ENCODE measurements at places on chromosomes 12 and 14.

GRCh38 chr12:65287426-65287825 is 8.9 kb downstream of the MSRB3 start:
- no peaks in the 10 kb centered on the region for H3K27me3 ChIP-seq
- H3K4me3 ChIP-seq = no peak overlapping the region
- H3K27ac ChIP-seq = no peak overlapping the region

GRCh38 chr14:71752111-71752738 is 180.0 kb upstream of the RGS6 start:
- H3K36me3 ChIP-seq = no peaks in the 10 kb centered on the region
- no peak overlapping the region for H3K4me3 ChIP-seq
- DNase-seq = no peak
- H3K4me1 ChIP-seq = peaks cover 3% of the 10 kb centered on the region
- H3K27ac ChIP-seq = no peak overlapping the region
- no peaks in the 10 kb centered on the region for H3K27me3 ChIP-seq

DNA sequence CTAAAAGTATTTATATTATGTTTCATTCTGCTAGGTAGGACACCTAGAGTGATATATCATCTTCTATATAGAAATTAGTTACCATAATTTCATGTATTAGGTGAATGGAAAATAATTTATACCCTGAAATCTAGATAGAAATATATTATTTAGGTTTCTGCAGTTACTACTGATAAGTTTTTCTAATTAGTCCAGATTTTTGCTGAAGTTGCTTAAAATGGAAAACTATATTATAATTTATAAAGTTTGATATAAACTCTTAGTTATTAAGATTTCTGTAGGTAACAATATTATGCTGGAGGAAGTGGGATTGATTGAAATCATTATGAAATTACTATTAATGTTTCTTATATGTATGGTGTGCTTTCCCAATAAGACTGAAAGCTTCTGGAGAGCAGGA is 56.0 kb downstream of the SERPINA10 start:
- H3K36me3 ChIP-seq = no peaks in the 10 kb centered on the region
- no peaks in the 10 kb centered on the region for H3K4me1 ChIP-seq
- H3K4me3 ChIP-seq = no peak overlapping the region
- DNase-seq = no peak

- no peak for DNase-seq
- H3K36me3 ChIP-seq = no peaks in the 10 kb centered on the region
- no peak overlapping the region for H3K4me3 ChIP-seq
- H3K27ac ChIP-seq = no peak overlapping the region
- H3K27me3 ChIP-seq = no peaks in the 10 kb centered on the region
Observed at GRCh38 chr14:86153480-86153879, 623.5 kb downstream of the FLRT2 start.

GRCh38 chr12:6370994-6371754 is 4.2 kb downstream of the SCNN1A start:
- DNase-seq = no peak
- H3K4me1 ChIP-seq = peaks cover 41% of the 10 kb centered on the region
- no peak overlapping the region for H3K4me3 ChIP-seq
- H3K27ac ChIP-seq = no peak overlapping the region

DNA sequence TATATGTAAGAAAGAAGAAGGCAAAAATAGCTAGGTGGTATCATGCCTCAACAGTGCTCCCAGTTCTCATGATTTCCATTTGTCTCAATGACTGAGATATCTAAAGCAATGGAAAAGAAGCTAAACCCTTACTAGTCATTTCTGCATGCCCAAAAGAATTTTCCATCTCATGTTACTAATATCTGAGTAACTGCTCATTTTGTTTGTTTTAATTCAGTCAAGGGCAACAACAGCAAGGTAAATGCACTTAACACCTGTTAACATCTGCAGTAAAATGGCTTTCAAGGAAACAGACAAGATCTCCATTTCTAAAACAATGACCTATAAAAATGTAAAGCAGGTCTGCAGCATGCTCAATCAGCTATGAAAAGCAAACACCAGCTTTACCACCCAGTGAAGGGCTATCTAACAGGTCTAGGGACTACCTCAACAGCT is 19.4 kb upstream of the SELPLG start:
- H3K27me3 ChIP-seq = no peaks in the 10 kb centered on the region
- H3K4me1 ChIP-seq = no peaks in the 10 kb centered on the region
- peak overlapping the region; percentile 64 for H3K27ac ChIP-seq
- H3K36me3 ChIP-seq = peaks cover 86% of the 10 kb centered on the region

DNA sequence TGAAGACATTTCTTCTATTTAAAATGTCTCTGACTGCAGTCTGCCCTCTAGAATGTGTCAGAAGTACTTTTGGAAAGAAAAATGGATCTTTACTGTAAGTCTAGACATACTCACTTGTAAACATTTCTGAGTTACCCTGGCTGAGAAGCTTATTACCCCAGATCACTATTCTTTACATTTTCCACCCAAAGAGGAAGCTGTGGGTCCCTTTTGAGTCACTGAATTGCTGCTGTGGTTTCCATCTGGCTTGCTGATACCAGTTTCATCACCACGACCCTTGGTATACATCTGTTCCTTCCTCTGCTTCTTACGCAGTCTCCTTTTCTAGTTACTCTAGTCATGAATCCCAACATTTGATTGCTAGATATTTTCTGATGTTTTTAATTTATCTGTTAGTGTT is 20.2 kb upstream of the CLEC4D start:
- H3K27ac ChIP-seq = no peak overlapping the region
- no peak overlapping the region for H3K4me3 ChIP-seq
- H3K36me3 ChIP-seq = no peaks in the 10 kb centered on the region
- peak; percentile 90 for DNase-seq
- peaks cover 65% of the 10 kb centered on the region for H3K4me1 ChIP-seq

GRCh38 chr12:126811391-126811790 is 1455.6 kb upstream of the TMEM132C start:
- H3K27me3 ChIP-seq = no peaks in the 10 kb centered on the region
- no peak overlapping the region for H3K4me3 ChIP-seq
- H3K36me3 ChIP-seq = no peaks in the 10 kb centered on the region
- no peak for DNase-seq
- no peaks in the 10 kb centered on the region for H3K4me1 ChIP-seq

GRCh38 chr14:100384819-100385813 is 62.0 kb downstream of the SLC25A47 start:
- no peak overlapping the region for H3K4me3 ChIP-seq
- peaks cover 21% of the 10 kb centered on the region for H3K36me3 ChIP-seq
- peaks cover 3% of the 10 kb centered on the region for H3K4me1 ChIP-seq

DNA sequence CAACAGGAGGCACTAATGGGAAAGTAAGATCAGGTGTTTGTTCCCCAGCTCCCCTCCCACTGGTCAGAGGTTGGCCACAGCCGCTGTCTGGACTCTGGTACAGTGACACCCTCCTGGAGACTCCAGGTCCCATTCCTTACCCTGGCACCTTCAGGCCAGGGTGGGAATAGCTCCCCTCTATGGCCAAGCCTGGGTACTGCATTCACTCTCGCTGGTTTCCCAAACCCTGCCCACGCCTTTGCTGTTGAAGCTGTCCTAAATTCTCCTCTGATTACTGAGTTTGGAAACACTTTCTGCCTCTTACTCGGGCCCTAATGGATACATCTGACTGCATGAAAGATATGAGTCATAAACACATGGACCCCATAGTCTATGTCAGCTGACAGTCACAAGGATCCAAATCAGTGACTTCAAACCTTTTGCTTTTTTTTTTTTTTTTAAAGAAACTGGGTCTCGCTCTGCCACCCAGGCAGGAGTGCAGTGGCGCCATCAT is 17.9 kb downstream of the HRK start:
- no peak overlapping the region for H3K4me3 ChIP-seq
- no peak for DNase-seq
- H3K4me1 ChIP-seq = no peaks in the 10 kb centered on the region
- H3K36me3 ChIP-seq = no peaks in the 10 kb centered on the region

Data from CD14-positive monocyte (primary cell).